ENCODE measurements at places on chromosomes 6 and 20.

- no peak for DNase-seq
Observed at GRCh38 chr20:51319522-51319921, 223.0 kb downstream of the NFATC2 start.

GRCh38 chr20:62517901-62518610, 42.3 kb upstream of the GATA5 start:
- DNase-seq: no peak

DNA sequence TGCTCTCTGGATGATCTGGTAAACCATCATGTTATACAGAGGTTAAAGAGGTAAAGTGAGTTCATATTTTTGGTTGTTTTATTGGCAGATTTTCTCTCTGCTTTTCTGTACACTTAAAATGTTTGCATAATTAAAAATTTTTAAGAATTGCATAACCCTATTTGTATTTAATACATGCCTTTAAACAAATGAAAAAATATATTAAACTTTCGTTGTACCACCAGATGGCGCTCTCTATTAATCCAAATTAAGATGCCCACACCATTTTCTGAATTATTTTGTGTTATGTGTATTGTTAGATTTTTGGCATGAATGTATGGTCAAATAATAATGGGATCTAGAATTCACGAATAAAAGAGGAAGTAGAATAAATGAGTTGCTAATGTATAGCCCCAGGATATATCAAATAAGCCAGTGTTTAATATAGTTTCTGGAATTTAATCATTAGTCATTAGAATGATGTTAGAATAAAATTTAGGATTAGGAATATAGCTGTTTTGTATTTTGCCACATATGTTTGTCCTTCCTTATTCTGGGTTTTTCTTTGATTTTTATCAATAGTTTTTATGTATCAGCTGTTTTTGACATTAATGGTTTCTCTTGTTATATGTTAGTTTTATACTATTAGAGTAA, 38.9 kb downstream of the SMAP1 start:
- DNase-seq: no peak

DNA sequence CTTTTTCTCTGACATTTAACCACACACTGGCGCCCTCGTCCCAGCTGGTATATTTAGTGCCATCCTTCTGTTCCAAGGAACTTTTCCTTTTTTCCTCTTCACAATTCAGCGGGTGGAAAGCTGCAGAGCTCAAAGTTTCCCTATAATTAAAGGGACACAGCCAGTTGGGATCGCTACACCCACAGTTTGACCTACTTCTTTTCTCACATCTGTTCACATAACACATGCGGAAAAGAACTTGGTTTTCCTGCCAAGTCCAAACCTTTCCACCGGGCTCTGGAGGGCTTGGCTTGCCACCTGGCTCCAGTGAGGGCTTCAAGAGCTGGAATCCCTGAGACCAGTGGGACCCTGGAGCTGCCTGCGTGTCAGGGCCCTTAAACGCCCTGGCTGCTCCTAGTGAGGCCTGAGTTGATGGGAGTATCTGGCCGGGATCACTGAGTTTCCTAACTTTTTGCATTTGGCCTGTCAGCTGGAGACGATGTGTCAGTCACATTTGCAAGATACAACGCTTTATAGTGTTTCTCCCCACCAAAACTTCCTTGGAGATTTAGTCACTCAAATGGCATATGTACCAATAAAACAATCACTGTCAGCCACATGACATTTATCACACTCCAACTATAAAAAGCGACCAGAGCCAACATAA, 176.0 kb downstream of the SASH1 start:
- DNase-seq: no peak

GRCh38 chr6:104218116-104218515, 641.6 kb downstream of the HACE1 start:
- no peak for DNase-seq

DNA sequence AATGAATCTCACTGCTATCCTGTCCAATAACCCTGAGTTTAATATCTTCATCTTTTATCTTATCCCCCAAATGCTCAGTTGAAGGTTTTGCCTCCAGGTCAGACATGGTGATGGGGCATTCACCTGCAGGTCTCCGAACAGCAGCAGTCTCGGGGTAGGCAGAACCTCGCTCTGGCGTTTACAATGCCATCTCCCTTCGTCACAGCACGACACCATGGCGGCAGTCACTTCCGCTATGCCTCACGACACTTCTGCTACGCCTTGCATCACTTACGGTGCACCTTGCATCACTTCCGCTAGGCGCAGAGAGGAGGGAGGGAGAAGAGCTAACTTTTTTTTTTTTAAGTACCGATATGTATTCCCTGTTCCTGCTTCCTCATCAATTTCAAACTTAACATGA, 194.9 kb downstream of the BCAS1 start:
- DNase-seq: no peak

- DNase-seq: no peak
Observed at GRCh38 chr6:6975459-6976111, 132.2 kb upstream of the RREB1 start.
